ENCODE measurements at places on chromosomes 5 and 9.

GRCh38 chr5:32645246-32645645 lies 59.9 kb downstream of the SUB1 start:
- DNase-seq: no peak

GRCh38 chr9:5652821-5653220 lies 23.9 kb downstream of the RIC1 start:
- DNase-seq: no peak

GRCh38 chr5:72785801-72786200 lies 30.7 kb upstream of the TNPO1 start:
- no peak for DNase-seq

- DNase-seq: no peak
Observed at GRCh38 chr5:16612007-16612406, 4.8 kb downstream of the RETREG1 start.

GRCh38 chr5:127942246-127943060 lies 141.1 kb upstream of the SLC12A2 start:
- no peak for DNase-seq

GRCh38 chr5:181204826-181205760 lies at the start of gene TRIM7:
TSS of gene TRIM7 (minus strand) at chr5:181205196. CDS start at chr5:181205110, 86 bp downstream.
- no peak for DNase-seq

DNA sequence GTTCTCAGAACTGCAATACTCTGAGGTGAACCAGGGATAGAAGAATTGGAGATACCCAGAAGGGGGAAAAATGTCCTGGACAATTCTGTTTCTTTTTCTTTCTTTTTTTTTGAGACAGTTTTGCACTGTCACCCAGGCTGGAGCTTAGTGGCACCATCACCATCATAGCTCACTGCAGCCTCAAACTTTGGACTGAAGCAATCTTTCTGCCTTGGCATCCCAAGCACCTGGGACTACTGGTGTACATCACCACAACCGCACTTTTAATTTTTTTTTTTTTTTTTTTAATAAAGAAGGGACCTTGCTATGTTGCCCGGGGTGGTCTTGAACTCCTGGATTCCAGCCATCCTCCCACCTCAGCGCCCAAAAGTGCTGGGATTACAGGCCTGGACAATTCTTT lies 1.9 kb downstream of the EMB start:
- DNase-seq: no peak

GRCh38 chr9:77221431-77221830 lies 44.1 kb downstream of the VPS13A start:
- DNase-seq: no peak

GRCh38 chr9:120870206-120870605 lies 6.8 kb downstream of the PHF19 start:
- DNase-seq: no peak

DNA sequence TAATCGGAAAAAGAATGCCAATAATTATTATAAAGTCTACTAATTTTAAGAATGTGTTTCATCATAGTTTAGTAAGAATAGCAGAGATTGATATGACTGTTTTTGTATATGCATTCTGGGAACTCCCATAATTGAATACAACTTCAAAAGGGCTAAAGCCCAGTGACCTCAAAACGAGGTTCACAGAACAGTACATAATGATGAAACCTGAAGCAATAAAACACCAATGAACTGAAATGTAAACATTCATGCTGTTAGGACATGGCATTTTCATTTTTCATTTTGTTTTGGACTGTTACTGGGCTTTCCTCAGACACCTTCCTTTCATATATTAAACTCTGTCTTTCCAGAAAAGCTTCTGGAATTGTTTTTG lies 684 bp upstream of the JMY start:
- DNase-seq: no peak

DNA sequence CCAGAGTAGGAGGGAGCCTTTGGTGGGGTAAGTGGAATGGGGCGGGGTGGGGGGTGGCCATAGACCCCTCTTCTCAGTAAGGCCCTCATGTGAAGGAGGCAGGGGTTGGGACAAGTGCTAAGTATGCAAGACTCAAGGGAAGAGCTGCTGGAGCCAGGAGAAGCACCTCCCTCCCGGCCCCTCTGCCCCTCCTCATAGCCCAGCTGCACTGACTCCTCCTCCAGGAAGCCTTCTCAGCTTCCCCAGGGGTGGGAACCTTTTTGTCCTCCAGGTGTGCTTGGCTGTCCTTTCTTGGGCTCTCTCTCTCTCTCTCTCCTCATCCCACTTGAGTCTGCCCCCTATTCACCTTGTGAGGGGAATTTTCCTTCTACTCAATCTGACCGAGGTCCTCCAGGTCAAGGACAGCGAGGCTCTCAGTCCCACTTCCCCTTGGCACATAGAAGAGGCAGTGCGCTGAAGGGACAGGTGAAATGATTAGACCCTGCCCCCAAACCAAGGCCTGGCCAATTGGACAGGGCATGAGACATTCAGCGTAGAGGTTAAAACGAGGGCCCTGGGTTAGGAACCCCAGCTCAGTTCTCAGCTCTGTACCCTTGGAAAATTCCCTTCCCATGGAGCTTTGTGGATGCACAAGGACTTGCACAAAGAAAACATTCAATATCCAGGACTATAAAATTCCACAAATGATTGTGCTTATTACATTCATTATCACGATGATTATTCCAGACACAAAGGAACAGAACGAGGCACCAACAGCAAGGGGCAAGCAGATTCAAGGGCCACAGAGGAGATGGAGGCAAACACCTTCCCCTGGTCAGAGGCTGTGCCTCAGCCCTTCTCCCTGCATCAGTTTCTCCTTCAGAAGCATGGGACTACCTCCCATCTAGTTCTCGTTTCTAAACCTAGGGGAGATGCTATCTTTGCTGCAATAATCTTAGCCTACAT lies 45.6 kb upstream of the IL17B start:
- DNase-seq: no peak

DNA sequence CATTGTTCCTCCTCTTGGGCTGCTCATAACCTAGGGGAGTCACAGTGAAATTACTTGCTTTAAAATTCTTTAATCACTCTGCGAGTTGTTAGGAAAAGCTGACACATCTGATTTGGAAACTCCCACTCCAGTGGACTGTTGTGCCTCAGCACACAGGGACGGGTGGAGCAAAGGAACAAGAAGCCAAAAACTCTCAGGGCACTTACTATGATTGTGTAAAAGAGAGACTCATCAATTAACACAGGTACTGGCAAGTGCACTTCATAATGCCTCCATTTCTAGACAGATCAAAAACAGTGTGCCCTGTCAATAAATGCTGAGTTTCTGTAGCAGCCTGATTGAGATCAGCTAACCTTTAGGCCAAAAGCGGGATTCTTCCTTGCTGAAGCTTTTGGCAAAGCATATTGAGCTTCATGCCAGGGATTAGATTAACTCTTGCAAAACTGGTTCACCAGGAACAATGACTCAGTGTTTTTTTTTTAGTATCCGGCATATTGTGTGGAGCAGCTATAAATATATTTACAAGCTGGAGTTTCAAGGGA lies 55.9 kb downstream of the TMC1 start:
- DNase-seq: no peak

- DNase-seq: no peak
Observed at GRCh38 chr5:31285025-31285424, 91.5 kb downstream of the CDH6 start.

DNA sequence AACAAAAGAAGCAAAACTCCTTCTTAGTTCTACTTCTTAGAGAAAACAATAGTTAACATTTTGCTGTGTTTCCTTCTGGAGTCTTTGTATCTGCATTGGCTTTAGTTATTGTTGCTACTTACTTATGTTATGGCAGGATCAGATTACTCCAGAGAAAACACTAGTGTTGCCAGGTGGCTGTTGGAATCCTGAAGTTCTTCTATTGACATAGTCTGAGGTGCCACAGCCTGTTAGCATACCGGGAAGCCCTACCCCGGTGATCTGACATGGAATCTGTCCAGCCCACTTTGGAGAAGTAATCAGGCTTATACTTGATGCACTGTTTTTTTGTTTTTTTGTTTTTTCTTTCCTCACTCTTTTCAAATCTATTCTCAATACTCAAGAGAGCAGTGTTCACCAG lies 68.5 kb upstream of the CEP78 start:
- DNase-seq: no peak

DNA sequence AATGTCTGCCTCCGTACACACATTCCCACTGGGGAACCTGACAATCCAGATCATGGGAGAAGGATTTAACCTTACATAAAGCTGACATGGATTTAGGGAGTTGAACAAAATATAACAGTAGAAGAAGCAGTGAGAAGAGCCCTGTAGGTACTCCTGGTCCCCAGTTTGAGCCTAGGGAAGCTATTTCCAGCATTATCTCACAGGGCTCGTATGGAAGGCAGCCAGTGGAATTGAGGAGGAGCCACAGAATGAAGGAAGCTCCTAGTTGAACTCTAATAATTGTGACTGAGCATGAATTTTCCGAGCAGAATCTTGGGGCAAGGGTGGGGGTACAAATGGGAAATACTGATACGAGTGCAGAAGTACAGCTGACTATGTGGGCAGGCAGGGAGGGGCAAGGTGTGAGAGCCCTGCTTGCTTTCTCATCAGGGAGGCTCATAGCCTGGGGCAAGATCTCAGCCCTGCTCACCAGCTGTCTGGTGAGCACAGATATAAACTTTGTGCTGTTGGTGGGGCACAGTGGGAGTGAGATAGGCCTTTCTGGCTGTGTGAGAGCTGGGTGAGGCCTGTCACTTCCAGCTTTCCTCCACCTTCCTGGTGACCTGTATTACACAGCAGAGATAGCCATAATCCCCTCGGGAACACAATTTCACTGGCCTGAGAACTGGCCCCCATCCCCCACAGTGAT lies 290.7 kb upstream of the IL12B start:
- no peak for DNase-seq

GRCh38 chr5:14659821-14660607 lies 4.5 kb upstream of the OTULIN start:
- no peak for DNase-seq

DNA sequence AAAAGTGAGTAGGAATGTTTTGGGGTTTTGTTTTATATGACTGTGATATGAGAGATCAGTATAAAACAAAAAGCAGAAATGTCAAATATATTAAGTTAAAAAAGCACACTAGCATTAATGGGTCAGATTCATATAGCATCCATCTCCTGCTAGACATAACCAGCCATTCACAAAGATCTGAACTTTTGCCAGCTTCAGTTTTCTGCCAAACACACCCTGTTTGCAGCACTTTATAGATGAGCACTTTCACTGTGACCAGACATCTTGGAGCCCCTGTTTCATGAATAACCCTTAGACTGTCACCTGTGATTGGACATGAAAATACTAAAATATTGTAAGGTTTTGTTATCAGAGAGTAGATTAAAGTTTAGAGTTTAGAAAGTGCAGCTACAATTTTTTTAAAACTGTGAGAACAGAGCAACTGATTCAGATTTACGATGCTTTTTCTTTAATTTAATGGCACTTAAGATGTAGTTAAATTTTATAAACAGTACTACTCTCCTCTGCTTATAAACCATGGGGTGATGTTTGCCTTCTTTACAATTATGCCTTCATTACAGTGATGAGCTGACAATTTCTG lies 142.6 kb downstream of the KCTD16 start:
- DNase-seq: no peak

DNA sequence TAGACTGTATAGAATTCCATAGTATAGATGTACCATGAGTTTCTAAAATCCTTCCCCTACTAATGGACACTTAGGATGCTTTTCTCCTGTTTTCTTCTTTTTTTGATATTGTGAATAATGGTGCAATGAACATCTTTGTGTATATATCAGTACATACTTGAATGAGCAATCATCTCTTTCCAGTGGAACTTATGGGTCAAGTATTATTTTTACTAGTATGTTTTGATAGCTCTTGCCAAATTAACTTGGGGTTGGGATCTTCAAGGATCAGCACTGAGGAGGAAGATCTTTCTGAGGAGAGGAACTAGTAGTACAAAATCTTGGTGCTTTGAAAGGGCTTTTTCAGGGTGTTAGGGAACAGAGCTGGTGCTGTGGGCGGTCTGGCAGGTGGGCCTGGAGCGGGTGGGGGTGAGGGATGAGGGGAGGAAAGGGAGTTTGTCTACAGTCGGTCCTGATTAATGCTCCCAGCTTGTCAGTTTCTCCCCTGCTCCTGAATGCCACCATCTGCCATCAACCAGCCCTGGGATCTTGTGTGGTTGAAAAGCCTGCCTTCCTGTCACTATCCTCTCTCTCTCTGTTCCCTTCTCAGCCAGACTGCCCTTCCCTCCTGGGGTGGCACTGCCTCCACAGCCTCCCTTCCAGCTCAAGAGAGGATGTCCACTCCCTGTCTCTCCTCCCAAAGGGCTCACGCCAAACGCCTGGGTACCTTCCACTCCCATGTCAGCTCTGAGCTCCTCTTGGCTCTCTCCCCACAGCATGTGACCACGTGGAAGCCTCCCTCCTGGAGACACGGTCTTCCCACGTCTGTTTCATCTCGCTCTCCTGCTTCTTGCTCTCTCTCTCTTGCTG lies 185.9 kb downstream of the DAB2IP start:
- DNase-seq: peak; percentile 74

GRCh38 chr5:180235846-180236245 lies 26.8 kb upstream of the RASGEF1C start:
- DNase-seq: no peak
